ENCODE measurements at places on chromosomes 12 and 14.

- DNase-seq: no peak
Measured at GRCh38 chr14:89228921-89229639, 188.0 kb downstream of the FOXN3 start.

DNA sequence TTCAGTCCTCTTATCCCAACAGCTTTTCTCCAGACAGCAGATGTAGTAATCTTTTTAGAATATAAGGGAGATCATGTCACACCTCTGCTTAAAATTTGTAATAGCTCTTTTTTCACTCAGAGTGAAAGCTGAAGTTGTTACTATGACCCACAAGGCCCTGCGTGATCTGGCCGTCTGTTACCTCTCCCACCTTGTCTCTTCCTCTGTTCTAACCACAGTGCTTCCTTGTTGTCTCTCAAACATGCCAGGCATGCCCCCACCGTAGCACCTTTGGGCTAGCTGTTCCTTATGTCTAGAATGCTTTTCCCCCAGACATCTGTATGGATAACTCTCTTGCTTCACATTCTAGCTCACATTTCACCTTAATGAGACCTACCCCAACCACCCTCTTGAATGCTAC is 6.5 kb downstream of the NECAP1 start:
- DNase-seq: no peak

DNA sequence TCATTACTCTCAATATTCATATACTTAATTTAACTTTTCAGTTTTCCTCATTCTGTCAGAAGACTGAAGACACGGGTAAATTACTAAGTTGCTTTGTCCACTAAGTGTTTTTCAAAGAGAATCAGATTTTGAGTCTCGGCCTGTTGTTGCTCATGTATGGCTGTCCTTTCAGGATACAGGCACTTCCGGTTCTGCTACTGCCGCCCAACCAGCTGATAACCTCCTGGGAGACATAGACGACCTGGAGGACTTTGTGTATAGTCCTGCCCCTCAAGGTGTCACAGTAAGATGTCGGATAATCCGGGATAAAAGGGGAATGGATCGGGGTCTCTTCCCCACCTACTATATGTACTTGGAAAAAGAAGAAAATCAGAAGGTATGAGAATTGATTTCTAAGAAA is 28.3 kb upstream of the TEAD4 start:
- no peak for DNase-seq

- no peak for DNase-seq
Measured at GRCh38 chr12:72267974-72268373, 4.2 kb upstream of the TRHDE start.

GRCh38 chr14:104268725-104269436 is 130.5 kb downstream of the KIF26A start:
- no peak for DNase-seq

DNA sequence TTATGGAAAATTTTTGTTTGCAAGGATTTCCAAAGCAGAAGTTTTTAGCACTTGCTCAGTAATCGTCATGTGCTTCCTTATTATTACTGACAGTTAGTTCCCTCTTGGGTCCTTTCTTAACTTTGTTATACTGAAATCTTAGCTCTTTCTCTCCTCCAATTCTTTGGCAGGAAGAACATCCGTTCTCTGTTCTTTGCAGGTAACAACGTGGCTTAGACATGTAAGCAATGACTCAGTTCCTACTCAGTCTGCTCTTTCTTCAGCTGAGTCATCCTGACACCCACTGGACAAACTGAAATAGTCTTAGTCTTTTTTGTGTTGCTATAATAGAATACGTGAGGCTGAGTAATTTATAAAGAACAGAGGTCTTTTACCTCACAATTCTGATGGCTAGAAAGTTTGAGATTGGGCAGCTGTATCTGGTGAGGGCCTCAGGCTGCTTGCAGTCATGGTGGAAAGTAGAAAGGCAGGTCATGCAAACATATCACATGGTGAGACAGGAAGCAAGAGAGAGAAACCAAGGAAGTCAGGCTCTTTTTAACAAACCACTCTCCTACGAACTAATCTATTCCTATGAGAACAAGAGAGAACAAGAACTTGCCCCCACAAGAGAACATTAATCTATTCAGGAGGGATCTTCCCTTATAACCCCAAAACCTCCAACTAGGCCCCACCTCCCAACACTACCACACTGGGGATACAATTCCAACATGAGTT is 49.2 kb downstream of the TESPA1 start:
- DNase-seq: peak; percentile 44

DNA sequence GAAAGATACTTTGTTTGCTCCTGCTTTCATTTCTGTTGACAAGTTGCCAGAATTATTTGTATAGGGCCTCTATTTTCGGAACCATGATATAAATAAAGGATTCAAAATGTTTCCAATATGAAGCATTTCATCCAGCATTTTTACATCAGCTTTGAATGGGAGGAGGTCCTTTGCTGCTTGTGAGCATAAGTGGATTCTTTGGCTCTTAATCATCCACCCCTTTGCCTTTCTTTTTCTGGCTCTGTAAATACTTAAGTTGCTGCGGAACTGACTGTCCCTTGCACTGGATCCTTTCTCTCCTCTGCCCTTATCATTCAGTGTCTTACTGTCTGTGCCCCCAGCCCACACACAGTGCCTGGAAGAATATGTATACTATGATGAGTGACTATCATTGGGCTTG is 357.3 kb upstream of the RGS6 start:
- DNase-seq: no peak

- DNase-seq: no peak
Measured at GRCh38 chr14:49924852-49925251, 32.0 kb downstream of the ARF6 start.

DNA sequence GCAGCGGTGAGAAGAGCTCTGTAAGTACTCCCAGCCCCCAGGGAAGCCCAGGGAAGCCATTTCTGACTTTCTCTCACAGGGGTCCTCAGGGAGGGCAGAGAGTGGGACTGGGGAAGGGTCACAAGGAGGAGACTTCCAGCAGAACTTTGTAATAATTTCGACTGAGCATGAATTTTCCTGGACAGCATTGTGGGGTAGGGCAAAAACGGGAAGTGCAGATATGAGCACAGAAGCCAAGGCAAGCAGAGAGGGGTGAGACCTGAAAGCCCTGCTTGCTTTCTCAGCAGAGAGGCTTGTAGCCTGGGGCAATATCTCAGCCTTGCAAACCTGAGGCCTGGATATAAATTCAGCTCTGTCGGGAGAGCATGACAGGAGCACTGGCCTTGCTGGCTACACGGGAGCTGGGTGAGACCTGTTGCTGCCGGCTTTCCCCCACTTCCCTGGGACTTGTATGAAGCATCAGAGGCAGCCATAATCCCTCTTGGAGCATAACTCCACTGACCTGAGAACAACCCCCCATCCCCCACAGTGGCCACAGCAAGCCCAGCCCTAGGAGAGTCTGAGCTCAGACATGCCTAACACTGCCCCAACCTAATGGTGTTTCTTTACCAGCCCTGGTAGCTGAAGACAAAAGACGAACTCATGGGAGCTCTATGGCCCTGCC is 9.8 kb upstream of the IQSEC3 start:
- DNase-seq: no peak

GRCh38 chr14:99382781-99383471 is 97.7 kb downstream of the SETD3 start:
- DNase-seq: no peak

DNA sequence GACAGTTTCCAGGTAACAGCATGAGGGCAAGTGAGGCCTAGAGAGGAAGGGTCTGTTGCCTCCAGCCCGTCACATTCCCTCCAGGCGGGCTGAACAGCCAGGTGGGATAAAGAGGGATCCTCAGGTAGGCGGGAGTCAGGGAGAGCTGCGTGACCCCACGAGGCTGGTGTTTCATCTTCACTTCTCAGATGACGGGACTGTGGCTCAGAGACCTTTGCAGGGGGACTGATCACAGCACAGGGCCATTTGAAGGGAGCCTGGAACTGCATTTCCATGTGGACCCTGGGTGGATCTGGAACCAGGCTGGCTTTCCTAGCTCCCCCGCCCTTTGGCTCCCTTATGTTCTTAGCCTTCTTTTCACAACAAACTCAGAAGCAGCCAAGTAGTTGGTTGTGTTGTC is 37.4 kb downstream of the SH2B3 start:
- DNase-seq: no peak

GRCh38 chr12:28253161-28253641 is 62.9 kb downstream of the CCDC91 start:
- peak; percentile 45 for DNase-seq

DNA sequence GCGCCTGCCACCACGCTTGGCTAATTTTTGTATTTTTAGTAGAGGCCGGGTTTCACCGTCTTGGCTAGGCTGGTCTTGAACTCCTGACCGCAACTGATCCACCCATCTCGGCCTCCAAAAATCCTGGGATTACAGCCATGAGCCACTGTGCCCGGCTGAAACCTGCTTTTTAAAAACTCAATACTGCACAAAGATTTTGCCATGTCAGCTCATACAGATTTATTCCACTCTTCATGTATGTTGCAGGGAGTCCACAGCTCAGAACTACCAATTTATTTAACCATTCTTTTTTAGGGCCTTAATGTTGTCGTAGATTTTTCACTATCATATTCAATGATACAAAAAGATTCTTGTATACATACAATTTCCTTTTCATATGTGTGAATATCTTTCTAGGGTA is 20.0 kb downstream of the ZCCHC8 start:
- DNase-seq: no peak

- DNase-seq: no peak
Measured at GRCh38 chr12:25692115-25693035, 139.3 kb upstream of the LMNTD1 start.

GRCh38 chr12:121461048-121461447 is 61.1 kb downstream of the RNF34 start:
- no peak for DNase-seq

DNA sequence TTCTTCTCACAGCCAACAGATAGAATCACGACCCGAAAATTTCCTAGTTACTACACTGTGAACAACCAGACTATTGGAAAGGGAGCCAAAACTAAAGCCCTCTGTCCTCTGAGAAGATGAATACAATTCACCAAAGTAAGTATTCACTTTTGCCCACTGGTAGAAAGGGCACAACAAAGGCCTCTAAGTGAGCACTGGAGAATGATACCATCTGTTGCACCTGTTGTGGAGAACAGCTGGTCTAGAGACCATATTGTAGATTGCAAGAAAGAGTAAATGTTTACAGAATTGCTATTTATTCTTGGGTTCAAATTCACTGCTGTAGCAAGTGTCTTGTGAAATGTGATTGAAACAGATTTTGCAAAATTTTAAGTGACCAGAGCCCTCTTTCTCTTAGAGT is 46.9 kb upstream of the ANO6 start:
- no peak for DNase-seq

GRCh38 chr12:57590864-57591781 is at the start of gene PIP4K2C:
PIP4K2C (plus strand) TSS chr12:57591192; CDS start chr12:57591290, 98 bp downstream.
- DNase-seq: peak; percentile 76

- no peak for DNase-seq
Measured at GRCh38 chr14:55298500-55298822, 27.2 kb downstream of the FBXO34 start.

- DNase-seq: peak; percentile 42
Measured at GRCh38 chr14:91311284-91311662, 66.8 kb upstream of the GPR68 start.

GRCh38 chr12:75177997-75178396 is 31.6 kb downstream of the KCNC2 start:
- no peak for DNase-seq

DNA sequence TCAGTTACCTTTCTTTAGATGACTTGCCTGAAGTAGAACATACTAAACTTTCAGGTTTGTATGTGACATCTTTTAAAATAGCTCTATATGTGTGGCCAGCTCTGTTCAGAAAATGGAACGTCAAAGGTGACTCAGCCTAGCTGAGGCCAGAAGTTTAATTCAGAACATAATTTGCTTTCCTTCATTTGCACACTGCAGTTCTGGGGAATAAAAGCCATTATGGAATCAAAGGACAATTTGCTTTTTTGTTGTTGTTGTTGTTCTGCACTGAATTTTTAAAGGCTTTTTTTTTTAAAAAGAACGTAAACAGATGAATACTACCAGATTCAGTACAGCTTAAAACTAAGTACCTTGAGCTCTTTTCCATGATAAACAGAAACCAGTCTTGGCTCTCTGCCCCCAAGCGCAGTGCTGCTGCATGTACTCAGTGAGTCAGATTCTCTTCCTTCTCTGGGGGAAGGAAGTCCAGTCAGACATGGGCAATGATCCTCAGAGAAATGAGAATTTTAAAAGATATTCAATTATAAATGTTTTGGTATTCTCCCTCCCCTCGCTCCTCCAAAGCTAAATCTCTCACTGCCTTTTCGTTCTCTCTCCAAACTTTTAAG is 644.2 kb downstream of the NOVA1 start:
- no peak for DNase-seq

- no peak for DNase-seq
Measured at GRCh38 chr12:117832459-117833457, 136.0 kb downstream of the KSR2 start.

- no peak for DNase-seq
Measured at GRCh38 chr14:99185436-99186068, 86.4 kb downstream of the BCL11B start.

GRCh38 chr14:56745097-56745496 is 65.2 kb downstream of the OTX2 start:
- DNase-seq: no peak

GRCh38 chr12:24499151-24500146 is 449.5 kb downstream of the BCAT1 start:
- no peak for DNase-seq

DNA sequence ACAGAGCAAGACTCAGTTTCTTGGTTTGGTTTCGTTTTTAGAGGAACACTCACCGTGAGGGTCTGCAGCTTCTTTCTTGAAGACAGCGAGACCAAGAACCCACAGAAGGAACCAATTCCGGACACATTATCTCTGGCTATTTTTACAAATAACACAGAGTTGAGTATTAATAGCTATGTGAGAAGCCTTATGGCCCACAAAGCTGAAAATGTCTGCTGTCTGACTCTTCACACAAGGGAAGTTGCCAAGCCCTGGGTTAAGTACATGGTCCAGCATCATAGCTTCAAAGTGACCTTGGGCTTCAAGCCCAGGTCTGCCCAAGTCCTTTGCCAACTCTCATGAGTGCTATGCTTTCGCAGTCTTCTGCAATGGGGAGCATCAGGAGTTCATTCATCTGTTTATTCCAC is 2.6 kb upstream of the LGMN start:
- no peak for DNase-seq

GRCh38 chr14:75634848-75635247 is 25.8 kb downstream of the ERG28 start:
- no peak for DNase-seq

DNA sequence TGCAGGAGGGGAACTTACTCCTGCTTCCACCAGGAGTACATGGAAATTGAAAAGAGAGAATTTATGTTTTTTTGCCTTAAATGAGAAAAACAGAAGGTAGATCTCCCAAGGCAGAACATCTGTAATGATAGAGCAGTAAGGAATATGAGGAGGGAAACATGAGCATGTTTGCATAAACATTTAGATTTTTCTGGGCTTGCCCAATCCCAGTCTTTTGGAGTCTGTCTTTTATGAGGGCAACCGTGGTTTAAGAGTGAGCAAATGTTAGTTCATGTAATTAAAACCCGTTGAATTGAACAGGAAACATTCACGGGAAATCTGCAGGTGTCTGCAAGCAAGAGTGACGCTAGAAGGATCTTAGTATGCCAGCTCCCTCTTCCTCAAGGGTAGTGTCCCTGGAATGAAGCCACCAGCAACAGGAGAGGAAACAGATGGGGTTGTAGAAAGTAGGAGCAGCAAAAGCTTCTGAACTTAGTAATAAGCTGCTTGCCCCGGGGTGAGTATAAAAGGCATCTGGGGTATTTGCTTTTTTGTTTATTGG is 79.3 kb downstream of the ARF6 start:
- no peak for DNase-seq

Measured in stimulated activated CD4-positive, alpha-beta T cell treated with anti-CD3 and anti-CD28 coated beads, Interleukin-2, amount 100 ng/mL, for 24 hours (primary cell).